ENCODE measurements at places on chromosomes 4 and X. TPM values are rescaled to one million over a fixed set of nuclear protein-coding genes. Genes with fewer than 3 reads are reported as not detected.

DNA sequence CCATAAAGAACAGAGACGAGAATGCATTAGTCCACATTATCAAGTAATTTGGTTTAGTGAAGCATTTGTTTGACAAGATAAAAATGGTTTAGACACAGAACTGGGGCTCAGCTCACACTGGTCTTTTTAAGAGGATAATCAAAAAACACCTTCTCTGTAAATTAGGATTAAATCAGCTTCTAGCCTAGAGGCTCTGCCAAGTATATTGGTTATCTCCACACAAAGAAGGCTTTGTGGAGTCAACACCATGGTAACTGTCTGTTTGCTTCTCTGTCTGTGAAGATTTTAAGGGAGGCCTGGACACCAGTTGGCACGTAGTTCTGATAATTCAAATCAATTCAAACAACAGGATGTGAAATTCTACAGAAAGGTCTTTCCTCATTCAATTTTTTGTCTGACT, 687.0 kb downstream of the DMD start:
- DNase-seq = no peak

DNA sequence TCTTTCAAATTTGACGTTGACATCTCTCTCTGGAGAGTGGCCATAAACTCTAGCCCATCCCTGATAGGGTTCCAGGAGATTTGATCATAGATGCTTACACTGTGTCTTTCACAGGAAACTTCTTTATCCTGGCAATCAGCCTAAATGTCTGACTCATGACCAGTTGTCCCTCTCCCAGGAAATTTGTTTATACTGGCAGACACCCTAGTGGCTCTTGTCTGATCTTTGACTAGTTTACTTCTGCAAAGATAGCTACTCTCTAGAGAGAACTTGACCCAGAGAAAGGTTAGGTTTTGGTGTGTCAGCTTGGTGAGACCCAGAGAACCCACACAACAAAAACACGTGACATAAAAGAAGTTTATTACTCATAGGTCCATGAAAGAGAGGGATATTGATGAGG, 509.8 kb downstream of the CENPC start:
- peak; percentile 27 for DNase-seq

GRCh38 chr4:16926214-16926613, 27.8 kb upstream of the LDB2 start:
- DNase-seq = no peak

GRCh38 chr4:77959566-77960338, 97.1 kb downstream of the MRPL1 start:
- peak; percentile 72 for DNase-seq

DNA sequence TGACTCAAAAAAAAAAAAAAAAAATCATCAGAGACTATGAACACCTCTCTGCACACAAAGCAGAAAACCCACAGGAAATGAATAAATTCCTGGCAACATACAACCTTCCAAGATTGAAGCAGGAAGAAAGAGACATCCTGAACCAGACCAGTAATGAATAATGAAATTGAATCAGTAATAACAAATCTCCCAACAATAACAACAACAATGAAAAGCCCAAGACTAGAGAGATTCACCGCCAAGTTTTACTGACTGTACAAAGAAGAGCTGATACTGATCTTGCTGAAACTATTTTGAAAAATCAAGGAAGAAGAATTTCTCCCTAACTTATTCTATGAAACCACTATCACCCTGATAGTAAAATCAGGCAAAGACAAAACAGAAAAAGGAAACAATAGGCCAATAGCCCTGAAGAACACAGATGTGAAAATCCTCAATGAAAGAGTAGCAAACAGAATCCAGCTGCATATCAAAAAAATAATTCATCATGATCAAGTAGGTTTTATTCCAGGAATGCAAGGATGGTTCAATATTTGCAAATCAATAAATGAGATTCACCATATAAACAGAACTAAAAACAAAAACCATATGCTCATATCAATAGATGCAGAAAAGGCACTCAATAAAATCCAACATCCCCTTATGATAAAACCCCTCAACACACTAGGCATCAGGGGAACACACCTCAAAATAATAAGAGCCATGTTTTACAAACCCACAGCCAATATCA, 31.0 kb upstream of the PLK4 start:
- DNase-seq = no peak

DNA sequence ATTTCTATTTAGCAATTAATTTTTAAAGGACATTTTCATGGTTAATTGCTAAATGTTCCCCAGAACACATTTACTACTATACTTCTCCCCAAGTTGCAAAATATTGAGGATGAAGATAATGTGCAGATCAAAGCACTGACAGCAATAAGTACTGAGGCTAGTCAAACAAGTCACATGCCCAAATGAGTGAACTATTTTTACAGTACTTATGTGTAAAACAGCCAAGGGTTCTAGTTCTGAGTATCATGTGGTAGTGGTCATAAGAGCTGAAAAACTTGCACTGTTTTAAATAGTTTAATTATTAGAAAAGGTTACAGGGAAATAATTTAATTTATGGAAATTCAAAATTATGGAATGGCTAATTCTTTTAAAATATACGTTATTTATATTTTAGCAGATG, 3.8 kb downstream of the GALNTL6 start:
- no peak for DNase-seq

- peak; percentile 80 for DNase-seq
These were observed 47.1 kb upstream of the CLCN4 start for GRCh38 chrX:10109695-10110094.

DNA sequence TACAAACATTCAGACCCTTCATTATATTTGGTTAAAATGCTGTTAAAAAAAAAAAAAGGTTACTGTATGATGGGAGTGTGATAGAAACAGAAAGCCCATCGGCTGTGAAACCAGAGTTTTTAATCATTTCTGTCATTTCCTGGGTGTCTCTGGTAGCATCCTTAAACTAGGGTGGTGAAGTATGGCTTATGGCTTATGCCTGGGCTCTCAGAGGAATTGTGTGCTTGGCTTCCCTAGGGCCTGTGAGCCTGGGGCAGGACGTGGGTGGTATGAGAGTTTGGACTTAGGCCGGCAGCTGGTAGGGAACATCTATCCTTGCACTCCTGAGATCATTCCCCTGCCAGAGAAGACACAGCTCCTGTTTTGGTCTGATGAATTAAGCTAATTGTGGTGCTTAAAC, 52.2 kb downstream of the DCUN1D4 start:
- DNase-seq = no peak

DNA sequence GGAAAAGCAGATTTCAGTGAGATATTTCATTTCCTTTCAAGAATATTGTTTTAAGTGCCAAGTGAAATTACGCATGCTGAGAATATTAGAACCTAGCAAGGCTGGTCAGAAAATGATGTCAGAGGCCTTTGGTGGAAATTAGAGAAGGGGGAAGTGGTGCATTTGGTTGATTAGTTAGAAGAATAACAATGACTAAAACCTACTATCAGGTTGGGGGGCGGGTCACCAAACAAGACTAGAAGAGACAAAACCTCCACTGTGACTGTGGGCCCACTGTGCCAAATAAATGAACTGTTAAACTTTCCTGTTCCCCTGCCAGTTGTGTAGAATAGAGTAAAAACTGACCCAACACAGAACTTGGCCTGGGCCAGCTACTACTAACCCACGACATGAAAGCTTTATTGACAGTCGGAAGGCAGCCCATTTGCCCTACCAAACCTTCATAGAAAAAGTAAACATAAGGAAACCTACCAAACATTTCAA, 2.9 kb downstream of the RAPGEF2 start:
- DNase-seq = peak; percentile 50

GRCh38 chrX:136115904-136116297, 31.4 kb upstream of the FHL1 start:
- DNase-seq = no peak

- no peak for DNase-seq
These were observed 286.8 kb downstream of the USP46 start for GRCh38 chr4:52372269-52372668.

DNA sequence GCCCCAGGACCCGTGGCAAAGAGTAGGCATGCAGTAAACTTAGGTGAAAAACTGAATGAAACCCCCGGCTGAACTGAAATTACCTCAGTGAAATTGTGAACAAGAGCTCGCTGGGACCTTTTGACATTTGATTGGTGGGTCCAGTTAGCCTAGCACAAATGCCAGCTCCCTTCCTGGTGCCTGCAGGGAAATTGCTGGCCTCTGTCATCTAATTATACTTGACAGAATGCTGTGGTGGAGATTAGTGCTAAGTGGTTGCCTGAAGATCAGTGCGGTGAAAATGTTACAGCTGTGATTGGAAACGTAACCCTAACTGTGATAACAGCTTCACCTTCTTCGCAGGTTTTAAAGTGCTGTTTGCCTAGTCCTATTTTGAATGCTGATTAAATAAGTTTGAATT, 43.0 kb downstream of the ADD1 start:
- no peak for DNase-seq

DNA sequence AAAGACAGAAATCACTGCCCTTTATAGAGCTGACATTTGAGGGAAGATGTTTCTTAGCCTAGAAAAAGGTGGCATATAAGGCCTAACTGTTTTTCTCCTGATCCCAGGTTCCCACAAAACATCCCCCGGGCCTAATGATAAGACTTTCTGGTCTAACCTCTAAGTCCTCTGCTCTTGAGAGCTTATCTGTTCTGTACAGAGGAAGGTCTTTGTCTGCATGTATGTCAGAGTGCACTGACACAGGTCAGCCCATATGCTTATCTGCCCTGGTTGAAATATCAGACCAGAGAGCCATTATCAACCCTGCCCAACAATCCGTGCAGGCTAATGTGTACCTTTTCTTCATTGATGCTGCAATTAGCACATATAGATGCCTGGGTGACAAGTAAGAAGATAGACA, 76.2 kb downstream of the ARHGEF9 start:
- DNase-seq = no peak

DNA sequence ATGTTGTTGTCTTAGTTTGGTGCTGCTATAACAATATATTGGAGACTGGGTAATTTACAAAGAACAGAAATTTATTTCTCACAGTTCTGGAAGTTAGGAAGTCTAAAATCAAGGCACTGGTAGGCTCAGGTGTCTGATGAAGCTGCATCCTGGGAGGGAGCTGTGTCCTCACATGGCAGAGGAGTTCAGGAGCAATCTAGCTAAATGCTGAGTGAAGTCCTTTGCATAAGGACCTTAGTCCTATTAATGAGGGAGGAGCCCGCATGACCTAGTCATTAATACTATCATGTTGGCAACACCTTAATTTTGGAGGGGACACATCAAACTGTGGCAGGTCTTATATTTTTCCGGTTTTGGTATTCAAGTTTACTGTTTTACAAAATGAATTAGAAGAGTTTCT, 36.0 kb upstream of the NSUN7 start:
- DNase-seq = no peak

DNA sequence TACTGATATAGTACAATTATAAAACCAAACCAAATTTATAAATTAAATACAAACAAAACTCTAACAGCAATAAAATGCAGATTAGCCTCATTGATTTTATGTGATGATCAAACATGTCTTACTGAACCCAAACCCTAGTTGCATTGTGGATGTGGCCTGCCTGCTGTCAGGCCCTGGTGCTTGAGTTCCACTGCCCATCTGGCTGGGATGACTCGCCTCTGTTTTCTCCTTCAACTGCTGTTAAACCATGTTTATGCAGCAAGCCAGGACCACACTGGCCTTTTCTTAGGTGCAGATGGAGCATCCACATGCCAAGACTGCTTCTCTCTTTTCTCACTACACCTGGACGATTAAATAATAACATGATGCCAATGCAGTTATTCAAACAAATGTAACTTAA, 22.6 kb downstream of the NAP1L5 start:
- DNase-seq = no peak

GRCh38 chr4:51840781-51841180, 2.2 kb upstream of the DCUN1D4 start:
- no peak for DNase-seq

The CD99 gene
- 265 TPM for polyA plus RNA-seq

The SSX2B gene
- not detected for polyA plus RNA-seq

The MAGEA2B gene
- polyA plus RNA-seq = not detected

The ANK2 gene
- polyA plus RNA-seq = 227 TPM

The OTC gene
- polyA plus RNA-seq = not detected

The CDKL2 gene
- 0.25 TPM for polyA plus RNA-seq
